T-helper 1 cell (primary cell): ENCODE measurements at places on chromosomes 6 and 20.

DNA sequence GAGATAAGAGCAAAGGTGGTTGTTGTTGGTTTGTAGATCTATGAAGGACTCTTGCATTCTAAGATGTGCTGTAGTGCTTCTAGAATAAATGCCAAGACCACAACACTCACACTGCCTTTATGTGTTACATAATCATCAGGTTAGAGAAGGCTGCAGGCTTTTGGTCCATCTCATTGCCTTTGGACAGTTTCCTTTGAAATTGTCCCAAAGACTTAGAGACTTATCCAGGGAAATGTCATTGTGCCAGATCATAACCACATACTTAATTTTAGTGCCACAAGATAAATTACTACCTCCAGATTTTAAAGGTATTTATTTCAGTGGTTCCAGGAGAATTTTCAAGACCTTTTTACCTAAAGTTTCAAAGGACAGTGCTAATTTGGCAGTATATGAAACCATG lies 666.6 kb upstream of the CITED2 start:
- DNase-seq = no peak

DNA sequence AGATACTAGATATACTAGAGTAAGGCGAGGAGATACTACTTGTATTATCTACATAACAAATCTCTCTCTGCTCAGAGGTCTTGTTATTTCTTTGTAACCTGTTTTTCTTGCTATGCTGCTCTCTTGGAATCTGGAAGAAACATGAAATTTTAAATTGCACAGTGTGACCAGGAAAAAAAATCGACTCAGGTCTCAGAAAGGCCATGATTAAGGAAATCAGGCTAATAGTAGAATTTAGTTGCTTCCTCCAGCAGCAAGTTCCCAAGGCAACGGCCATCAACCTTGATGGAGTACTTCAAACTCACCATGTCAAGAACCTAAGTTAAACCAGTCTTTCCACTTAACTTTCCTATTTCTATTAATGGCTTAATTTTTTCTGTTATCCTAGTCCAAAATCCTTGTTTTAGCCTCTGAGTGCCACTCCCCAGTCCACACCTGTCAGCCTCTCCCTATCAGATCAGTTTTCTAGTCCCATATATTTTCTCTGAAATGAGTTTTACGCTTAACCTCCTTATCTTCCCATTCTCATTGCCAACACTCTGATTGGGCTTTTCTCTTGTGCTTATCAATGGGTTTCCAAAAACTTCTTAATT lies 87.7 kb upstream of the BEND3 start:
- no peak for DNase-seq

DNA sequence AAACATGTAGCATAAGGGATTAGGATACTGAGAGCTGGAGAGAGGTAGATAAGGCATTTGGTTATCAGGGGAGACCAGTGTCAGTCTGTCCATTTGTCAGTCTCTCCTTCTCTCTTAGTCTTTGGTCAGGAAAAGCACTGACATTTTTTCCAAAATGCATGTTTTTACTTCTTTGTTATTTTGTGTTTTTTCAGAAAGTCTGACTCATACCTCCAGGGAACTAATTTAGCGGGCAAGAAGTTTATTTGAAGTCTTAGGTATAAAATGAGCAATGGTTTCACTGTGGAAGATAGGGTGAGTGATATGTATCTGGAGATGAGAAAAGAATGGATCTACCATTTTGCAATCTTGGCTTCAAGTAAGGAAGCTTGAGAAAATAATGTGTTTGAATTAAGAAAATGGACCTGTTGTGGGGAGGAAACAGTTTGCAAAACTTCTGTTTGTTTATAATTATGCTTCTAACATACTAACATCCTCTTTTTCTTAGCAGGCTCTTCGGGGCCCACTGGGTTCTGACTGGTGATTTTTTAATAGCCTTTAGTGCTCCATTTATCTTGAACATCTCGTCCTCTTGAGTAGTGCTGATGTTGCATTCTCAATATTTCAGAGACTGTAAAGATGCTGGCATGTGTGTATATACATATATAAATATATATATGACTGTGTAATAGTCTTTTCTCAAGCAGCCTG lies 66.9 kb upstream of the FABP7 start:
- DNase-seq = no peak

- DNase-seq = no peak
Observed at GRCh38 chr6:2492686-2493523, 247.5 kb upstream of the GMDS start.

GRCh38 chr20:32358883-32359632 lies 927 bp downstream of the ASXL1 start:
- peak; percentile 81 for DNase-seq

GRCh38 chr6:75778757-75779156 lies 29.7 kb downstream of the MYO6 start:
- no peak for DNase-seq

DNA sequence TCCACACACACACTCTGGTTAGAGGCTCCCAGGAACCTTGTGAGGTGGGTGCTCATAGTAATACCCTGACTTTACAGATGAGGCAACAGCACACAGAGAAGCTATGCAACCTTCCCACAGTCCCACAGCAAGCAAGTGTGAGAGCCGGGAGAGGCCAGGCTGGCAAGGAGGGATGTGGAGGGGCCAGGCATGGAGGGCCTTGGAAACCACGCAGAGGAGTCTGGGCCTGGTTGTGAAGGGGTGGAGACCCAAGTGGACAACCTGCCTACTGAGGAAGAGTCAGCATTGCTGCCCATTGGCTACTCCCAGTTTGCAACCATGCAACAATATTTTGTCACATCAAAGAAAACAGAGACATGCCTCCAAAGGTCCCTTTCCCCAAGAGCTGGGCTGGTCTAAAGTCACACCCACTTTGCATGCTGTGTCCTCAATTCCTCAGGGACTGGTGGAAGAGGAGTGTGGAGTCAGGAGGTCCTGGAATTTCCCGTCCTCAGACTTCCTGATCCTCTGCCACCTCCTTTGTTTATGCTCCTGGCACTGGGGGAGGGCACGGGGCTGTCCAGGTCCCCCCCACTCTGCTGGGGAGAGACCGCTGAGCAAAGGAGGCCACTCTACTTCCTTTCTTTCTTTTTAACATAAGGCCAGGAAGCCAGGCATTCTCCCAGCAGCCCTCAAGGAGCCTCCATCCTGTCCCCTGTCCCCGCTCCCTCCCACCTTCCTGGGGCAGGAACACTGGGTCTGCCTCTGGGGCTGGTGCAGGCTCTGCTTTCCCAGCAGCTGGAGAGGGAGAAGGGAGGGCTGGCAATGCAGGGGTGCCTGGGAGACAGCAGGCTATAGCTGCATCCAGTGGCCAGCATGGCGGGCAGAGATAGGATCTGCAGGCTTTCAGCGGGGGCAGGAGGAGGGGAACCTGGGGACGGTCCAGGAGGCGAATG lies 68.3 kb downstream of the NOL4L start:
- no peak for DNase-seq

DNA sequence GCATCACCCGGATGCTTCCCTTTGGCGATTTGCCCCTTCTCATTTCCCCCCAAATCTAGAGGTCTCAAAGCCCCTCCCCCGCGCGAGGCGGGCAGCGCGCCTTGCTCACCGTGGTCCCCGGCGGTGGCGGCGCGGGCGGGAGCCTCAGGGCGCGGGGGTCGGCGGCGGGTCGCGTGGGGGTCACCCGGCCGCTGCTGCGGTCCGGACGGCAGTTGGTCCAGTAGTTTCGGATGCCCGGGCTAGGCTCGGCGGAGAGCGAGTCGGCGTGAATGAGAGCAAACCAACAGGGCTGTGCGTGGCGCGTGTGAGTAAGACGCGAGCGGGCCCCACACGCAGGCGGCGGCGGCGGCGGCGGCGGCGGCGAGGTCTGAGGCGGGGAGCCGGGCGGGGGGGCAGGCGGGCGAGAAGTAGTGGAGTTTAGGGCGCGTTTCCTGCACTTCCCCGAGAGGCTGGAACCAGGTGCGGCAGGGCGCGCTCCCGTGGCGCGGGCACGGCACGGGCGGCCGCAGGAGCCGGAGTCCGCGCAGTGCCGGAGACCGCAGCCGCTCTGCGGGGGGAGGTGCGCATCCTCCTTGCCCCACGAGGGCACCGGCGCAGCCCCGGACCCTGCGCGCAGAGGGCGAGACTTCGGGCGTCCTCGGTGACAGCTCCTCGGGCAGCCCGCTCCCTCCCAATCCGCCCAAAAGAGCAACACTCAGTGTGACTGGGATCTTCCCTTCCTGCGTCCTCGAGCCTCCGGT lies 567 bp downstream of the HS3ST5 start:
- no peak for DNase-seq

GRCh38 chr20:46965477-46965876 lies 70.8 kb downstream of the EYA2 start:
- no peak for DNase-seq

DNA sequence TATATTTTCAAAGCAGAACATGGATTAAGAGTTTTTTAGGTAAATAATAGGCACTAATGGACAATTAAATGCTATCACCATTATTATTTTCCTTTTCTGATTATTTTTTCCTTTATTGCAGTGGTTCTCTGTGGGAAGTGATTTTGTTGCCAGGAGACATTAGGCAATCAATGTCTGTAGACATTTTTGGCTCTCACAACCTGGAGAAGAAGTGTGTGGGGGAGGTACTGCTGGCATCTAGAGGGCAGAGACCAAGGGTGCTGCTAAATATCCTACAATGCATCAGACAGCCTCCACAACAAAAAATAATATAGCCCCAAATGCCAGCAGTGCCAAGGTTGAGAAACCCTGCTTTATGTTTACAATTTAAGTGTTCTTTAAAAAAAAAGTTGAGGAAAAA lies 8.3 kb downstream of the IFNGR1 start:
- DNase-seq = no peak

- no peak for DNase-seq
Observed at GRCh38 chr20:50837532-50838321, 42.9 kb downstream of the BCAS4 start.

GRCh38 chr20:51064137-51064536 lies 41.2 kb upstream of the KCNG1 start:
- DNase-seq = no peak

DNA sequence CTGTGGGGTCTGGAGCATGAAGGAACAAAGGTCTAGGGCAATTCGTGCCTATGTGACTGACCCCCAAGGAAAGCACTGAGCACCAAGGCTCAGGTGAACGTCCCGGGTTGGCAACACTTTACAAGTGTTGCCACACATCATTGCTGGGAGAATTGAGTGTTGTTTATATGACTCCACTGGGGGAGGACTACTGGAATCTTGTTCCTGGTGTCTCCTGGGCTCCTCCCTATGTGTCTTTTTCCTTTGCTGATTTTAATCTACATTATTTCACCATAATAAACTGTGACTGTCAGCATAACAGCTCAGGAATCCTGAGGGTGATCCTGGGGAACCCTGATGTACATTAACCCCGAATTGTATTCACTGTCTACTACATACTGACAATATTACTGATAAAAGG lies 207.7 kb upstream of the BMP2 start:
- DNase-seq = no peak

DNA sequence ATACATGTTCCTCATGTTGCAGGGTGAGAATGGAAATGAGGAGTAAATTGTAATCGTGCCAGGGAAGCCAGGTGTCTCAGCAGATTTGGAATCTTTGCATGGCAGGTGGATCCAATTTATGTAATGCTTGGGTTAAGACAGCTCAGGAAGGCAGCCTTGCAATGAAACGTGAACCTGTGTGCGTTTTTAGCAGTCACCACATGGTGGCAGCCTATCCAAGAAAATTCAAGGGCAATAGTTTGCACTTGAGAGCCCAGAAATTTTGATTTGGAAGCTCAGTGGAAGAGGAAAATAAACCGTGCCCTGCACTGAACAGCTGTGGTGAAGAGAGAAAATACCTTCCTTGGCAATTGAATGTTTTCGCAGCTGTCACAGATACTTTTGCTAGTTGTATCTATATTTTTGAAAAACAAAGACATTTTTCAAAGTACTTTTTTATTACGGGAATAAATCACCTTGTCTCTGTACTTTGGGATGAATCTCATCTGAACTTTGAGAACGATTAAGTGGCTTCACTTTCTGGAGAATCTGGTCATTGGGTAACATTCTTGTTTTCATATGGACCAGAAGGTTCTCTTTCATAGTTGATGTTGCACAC lies 26.5 kb downstream of the MTHFD1L start:
- DNase-seq = peak; percentile 17

- DNase-seq = no peak
Observed at GRCh38 chr20:59634435-59635005, 30.2 kb downstream of the PHACTR3 start.

GRCh38 chr6:163485388-163485851 lies 70.9 kb downstream of the QKI start:
- DNase-seq = no peak

DNA sequence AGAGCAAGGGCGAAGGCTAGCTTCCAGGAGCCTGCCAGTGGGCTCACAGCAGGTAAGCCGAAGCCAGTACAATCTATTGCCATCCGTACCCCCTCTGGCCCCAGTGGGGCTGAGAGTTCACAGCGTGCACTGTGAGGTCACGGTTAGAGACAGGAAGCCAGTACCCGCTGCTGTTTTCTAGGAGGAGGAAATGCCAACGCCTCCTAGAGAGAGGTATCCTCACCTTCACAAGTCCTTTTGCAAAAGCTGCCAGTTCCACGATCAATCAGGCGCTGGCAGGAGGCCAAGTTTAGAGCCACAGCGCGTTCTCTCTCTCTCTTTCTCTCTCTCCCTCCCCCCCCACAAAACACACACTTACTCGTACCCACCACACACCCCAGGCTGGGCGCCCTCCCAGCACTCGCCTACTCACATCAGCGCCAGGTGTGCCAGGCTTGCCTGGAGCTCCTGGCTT lies 22.5 kb downstream of the COL9A1 start:
- no peak for DNase-seq

GRCh38 chr6:161476711-161477110 lies 202.8 kb upstream of the AGPAT4 start:
- DNase-seq = no peak

GRCh38 chr6:167049275-167049674 lies 50.1 kb downstream of the CEP43 start:
- DNase-seq = no peak

DNA sequence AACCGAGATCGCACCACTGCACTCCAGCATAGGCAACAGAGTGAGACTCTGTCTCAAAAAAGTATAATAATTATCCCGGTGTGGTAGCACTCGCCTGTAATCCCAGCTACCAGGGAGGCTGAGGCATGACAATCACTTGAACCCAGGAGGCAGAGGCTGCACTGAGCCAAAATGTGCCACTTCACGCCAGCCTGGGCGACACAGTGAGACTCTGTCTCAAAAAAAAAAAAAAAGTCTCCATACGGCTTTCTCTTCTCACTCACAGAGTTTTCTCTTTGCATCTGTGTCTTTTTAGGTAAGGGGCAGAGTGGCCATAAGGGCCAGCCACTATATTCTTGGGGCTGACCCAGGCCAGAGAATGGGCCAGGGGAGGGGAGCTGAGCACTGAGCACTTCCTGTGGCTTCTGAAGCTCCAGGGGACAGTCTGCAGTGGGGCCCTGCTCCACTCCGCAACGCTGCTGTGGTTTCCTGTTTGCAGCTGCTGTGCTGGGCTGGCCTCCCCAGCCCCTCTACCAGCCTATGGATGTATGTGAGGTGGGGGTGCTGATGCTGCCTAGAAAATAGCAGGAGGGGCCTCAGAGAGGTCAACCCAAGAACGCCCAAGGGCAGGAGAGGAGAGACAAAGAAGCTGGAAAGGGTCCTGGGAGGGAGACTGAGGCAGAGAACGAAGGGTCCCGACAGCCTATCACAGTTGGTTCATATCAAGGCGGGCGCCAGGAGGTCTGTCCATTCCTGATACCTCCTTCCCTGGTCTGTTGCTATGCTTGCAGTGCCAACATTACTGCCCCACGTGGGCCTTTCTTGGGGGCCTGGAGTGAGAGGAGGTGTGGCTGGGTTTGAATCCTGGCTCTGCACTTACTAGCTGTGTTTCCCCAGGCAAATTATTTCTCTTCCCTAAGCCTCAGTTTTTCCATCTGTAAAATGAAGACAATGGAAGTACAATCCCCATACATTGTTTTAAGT lies 16.0 kb downstream of the SLA2 start:
- DNase-seq = no peak
